ENCODE measurements at places on chromosomes 4 and X.

- DNase-seq = no peak
Measured at GRCh38 chr4:121953860-121954259, 2.0 kb upstream of the TRPC3 start.

- DNase-seq = no peak
Measured at GRCh38 chrX:619451-619811, 11.2 kb upstream of the SHOX start.

DNA sequence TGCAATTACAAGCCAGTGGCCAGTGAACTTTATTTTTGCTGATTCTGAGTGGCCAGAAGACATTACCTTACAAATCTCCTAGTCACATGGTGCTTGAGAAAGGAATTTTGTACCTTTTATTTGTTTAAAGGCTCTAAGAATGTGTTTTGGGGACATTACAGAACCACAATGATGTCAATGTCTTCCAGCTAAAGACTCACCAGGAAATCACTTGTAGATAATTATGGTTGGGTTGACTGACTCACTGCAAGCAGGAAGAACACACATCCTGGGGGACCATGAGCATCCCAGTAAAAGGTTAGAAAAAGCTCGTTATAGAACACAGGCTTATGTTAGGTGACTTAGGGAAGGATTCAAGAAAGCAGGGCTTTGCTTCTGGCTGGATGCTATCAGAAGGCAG lies 119.4 kb upstream of the FAM9B start:
- DNase-seq = no peak

- no peak for DNase-seq
Measured at GRCh38 chr4:1414831-1415680, 8.8 kb upstream of the NKX1-1 start.

DNA sequence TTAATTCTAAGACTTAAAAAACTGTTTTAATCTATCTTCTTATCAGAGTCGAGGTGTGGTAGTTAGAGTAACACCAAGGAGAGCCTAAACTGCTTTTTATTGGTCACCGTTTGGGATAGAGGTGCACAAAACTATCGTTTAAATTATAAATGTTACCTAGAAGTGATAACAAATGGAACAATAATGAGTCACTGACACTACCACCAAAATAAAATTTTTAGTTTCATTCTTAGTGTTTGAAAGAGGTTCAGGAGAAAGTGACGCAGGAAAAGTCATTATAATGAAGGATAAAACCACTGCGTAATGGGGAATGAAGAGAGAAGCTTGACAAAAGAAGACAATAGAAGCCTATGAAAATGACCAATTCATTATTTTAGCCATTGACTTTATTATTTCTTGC lies 158.2 kb downstream of the COX18 start:
- DNase-seq = no peak

Measured in renal cortex interstitium (tissue), 15 donors.